Kidney capillary endothelial cell (primary cell): ENCODE measurements at places on chromosomes 7 and 10.
A peak's percentile ranks its signal among the peaks of the same experiment; 100 is the strongest.

- DNase-seq = no peak
These were observed 16.1 kb downstream of the COL26A1 start for GRCh38 chr7:101378751-101379174.

DNA sequence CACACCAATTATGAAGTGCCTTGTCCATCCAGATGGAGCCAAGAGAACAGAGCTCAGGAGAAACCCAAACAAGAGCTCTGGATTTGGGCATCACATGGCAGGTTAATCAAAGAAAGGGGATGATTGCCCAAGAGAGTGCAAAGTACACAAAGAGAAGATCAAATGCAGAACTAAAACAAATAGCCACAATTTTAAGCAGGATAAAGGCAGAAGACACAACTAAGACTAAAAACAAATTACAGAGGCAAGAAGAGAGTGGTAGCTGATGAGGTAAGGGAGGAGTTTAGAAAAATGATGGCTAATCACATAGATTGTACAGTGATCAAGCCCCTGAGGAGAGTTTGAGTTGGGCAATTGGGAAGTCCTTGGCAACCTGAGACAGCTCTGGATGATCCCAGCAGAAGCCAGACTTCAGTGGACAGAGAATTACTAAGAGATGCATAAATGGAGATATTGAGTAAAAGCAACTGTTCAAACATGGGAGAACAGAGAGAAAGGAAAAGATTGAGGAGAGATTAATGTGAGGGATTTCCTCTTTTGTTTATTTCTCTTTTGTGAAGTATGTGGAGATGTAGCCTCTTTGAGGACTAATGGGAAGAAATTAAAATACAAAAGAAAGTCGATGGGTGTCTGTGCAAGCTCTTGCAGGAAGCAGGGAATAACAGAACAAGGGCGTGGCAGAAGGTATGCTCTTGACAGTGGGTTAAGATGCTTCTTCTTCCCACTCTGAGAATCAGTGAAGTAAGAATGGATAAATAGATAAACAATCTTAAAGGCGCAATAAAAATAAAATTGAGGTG, 101.9 kb downstream of the LRRN3 start:
- DNase-seq = no peak

GRCh38 chr7:73988197-73988596, 39.8 kb upstream of the ELN start:
- DNase-seq = no peak

DNA sequence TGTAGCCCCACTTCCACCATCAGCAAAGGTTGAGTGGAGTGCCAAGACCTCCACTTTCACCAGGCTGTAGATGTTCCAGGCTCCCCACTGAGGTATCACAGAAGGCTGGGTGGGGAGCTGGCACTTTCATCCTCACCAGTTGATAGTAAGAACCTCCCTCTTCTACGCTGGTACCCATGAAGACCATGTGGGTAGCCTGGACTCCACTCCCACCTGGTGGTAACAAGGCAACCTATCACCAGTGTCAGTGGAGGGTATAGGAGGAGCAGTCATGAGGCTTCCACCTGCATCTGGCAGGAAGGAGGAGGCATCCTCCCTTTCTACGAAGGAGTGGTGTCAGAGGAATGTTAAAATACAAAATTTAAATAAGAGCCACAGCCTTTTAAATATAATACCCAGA, 4.4 kb downstream of the SMIM30 start:
- DNase-seq = no peak

DNA sequence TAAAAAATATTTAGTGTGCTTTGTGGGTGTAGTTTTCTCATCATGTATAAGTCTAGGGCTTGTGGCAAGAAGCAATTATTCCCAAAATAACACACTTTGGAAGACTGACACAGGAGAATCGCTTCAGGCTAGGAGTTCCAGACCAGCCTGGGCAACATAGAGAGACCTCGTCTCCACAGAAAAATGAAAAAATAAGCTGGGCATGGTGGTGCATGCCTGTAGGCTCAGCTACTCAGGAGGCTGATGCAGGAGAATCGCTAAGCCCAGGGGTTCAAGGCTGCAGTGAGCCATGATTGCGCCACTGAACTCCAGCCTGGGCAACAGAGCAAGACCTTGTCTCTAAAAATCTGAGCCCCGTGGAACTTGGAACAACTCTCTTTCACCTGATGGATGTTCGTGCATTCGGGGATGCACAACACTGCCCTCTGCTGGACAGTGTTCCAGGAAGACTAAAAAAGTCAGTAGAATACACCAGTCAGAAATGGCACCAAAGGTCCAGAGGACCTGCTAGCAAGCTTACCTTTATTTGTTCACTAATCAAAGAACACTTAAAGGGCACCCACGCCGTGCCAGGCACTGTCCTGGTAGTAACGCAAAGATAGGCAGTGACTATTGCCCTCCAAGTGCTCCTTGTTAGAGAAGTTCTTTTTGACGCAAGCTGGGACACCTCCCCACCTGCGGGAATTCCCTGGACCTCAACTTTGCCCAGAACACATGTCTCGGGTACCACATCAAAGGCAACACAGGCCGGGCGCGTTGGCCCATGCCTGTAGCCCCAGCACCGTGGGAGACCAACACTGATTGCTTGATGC, 81.9 kb upstream of the CALN1 start:
- peak; percentile 38 for DNase-seq

GRCh38 chr10:132880128-132880981, 62.0 kb downstream of the CFAP46 start:
- no peak for DNase-seq

DNA sequence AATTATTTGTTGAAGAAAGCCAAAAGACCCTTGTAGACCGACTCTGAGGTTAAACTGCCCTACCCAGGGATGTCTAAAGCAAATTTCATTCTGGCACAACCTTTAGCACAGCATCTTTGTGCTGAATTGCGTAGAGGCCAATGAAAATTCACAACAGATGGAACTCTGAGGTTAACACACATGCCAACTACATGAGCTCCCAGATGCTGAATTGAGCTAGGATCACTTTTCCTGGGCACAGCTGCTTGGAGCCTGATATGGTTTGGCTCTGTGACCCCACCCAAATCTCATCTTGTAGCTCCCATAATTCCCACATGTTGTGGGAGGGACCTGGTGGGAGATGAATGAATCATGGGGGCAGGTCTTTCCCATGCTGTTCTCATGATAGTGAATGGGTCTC, 158.0 kb upstream of the PTN start:
- no peak for DNase-seq

GRCh38 chr7:28293527-28293835, 112.9 kb upstream of the JAZF1 start:
- no peak for DNase-seq

DNA sequence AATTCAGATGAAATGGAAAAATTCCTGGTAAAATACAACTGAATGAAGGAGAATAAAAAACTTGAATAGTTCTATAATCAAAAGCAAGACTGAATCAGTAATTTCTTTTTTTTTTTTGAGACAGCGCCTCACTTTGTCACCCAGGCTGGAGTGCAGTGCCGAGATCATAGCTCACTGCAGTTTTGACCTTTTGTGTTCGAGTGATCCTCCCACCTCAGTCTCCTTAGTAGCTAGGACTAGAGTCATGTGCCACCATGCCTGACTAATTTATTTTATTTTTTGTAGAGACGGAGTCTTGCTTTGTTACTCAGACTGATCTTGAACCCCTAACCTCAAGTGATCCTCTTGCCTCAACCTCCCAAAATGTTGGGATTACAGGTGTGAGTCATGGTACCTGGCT, 26.1 kb downstream of the SYPL1 start:
- no peak for DNase-seq

DNA sequence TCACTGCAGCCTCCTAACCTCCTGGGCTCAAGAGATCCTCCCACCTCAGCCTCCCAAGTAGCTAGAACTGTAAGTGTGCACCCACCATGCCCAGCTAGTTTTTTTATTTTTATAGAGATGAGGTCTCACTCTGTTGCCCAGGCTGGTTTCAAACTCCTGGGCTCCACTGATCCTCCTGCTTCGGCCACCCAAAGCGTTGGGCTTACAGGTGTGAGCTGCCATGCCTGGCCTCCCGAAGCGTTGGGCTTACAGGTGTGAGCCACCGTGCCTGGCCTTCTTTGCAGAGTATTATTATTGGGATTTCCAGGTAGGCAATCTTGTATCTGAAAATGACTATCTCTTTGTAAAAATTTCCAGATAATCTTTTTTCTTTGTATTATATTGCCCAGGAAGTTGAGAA, 23.1 kb upstream of the NCAPG2 start:
- DNase-seq = no peak

DNA sequence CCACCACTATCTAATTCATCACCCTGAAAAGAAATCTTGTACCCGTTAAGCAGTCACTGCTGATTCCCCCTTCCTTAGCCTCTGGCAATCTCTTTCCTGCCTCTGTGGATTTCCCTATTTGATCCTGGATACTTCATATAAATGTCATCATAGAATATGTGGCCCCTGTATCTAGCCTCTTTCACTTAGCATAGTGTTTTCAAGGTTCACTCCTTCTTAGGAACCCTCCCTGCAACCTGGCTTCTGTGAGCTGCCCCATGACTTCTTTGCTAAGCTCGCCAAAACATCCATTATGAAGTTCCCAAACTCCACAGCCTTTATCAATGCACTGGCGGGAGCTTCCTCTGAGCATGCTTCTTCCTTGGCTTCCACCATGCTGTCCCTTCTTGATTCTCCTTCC, 70.8 kb upstream of the PDZD8 start:
- no peak for DNase-seq

DNA sequence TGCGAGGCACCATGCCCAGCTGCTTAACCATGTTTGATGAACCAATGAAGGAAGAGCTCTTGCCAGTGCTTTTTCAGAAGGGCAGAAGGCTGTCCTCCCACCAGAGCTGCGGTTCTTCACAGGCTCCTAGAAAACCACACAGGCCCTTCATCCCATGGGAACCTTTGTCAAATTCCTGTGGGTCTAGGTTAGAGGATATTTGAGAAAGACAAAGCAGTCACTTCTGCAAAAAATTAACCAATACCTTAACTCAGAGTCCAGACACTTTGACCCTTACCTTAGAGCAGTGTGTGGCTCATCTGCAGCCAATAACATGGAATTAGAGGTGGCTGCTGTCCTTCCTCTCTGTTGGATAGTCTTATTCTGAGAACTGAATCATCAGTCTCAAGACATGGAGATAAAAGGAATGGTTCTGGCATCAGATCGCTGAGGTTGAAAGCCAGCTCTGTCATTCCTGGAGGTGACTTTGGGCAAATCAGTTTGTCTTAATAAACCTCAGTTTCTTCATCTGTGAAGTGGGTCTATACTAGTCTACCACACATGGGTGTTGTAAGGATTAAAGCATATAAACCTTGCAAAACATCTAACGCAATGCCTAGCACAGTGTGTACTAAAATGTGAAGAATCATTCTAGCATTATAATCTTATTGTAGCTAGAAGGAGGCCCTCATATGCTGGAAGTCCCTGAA, 65.1 kb upstream of the PIP4K2A start:
- no peak for DNase-seq

DNA sequence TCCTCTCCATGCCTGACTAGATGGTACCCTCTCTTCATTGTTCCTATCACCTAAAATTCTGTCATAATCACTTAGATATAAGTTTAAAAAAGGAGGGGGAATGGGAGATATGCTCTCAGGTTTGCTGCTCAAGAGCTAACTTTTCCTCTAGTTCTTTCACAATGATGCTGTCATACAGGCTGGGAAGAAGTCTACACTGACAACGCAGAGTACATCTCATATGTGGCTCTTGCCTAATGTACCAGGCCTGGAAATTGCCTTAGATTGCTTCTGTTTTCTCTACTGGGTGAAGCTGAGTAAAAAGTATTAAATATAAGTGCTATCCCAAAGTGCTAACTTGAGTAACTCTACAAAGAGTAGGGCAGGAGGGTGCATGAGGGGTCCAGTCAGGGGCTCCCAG, 43.8 kb upstream of the BET1 start:
- no peak for DNase-seq

DNA sequence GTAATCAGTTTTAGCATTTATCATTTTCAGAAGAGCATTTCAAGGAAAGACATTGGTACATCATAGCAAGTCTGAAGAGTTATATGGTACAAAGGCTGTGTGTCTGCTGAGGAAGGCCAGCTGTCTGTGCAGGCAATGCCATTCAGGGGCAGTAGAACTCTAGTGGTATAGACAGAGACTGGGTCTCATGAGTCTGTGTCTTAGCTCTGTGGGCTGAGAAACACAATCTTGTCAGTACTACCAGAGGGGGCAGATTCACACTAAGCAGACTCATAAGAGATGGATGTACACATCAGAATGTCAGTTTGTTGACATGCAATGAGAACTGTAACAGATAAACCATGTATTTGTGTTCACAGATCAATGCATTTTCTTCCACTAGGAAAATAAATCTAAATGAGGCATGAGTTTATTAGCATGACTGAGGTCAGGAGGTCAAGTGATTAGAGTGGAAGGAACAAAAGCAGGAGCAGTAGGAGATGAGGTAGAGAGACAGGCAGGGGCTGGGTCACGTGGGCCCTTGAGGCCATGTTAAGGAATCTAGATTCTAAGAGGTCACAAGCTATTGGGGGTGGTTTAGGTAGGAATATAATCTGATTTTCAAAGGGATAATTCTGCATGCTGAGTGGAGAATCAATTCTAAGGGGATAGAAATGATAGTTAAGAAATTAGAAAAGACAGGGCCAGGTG, 7.5 kb upstream of the GGCT start:
- DNase-seq = no peak

- no peak for DNase-seq
These were observed 509.0 kb upstream of the ZMIZ1 start for GRCh38 chr10:78559661-78560340.

GRCh38 chr10:90205340-90205739, 503.9 kb downstream of the KIF20B start:
- DNase-seq = no peak

- no peak for DNase-seq
These were observed 43.8 kb downstream of the PTPRN2 start for GRCh38 chr7:158543840-158544239.

DNA sequence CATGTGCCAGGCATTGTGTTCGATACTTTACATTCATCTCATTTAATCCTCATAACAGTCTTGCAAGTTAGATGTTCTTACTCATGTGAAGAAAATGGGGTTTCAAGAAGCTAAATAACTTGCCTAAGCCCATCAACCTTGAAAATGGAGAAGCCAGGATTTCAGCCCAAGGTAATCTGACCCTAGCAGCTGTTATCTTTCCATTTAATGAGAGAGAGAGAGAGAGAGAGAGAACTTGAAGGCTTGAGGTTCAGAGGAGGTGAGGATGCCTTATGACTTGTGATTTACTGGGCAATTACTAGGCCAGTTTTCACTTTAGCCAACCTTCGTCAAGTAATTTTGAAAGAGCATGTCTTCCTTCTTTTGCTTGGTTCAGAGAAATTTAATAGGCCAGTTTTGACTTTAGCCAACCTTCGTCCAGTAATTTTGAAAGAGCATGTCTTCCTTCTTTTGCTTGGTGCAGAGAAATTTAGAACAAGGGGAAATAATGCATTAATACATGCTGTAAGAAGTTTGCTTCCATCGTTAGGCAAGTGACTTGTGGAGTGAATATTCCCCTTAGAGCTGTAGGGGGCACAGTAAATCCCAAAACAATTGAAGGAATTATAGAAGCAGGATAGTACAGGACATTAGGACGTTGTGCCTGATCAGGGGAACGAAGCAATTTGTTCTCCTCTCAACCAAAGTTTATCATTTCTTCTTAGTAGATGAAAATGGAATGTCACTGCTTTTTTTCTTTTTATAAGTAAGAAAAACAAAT, 143.0 kb upstream of the BMPER start:
- DNase-seq = no peak

GRCh38 chr10:49649294-49649693, 30.2 kb upstream of the C10orf53 start:
- DNase-seq = no peak

- DNase-seq = no peak
These were observed 1.6 kb downstream of the SAMD9L start for GRCh38 chr7:93146472-93147141.
